ENCODE measurements at places on chromosomes 1 and 21.
A peak's percentile ranks its signal among the peaks of the same experiment; 100 is the strongest.

GRCh38 chr1:34844252-34844634 lies 15.3 kb downstream of the SMIM12 start:
- DNase-seq = no peak

GRCh38 chr1:235253219-235253962 lies 74.6 kb downstream of the ARID4B start:
- DNase-seq = peak; percentile 63

DNA sequence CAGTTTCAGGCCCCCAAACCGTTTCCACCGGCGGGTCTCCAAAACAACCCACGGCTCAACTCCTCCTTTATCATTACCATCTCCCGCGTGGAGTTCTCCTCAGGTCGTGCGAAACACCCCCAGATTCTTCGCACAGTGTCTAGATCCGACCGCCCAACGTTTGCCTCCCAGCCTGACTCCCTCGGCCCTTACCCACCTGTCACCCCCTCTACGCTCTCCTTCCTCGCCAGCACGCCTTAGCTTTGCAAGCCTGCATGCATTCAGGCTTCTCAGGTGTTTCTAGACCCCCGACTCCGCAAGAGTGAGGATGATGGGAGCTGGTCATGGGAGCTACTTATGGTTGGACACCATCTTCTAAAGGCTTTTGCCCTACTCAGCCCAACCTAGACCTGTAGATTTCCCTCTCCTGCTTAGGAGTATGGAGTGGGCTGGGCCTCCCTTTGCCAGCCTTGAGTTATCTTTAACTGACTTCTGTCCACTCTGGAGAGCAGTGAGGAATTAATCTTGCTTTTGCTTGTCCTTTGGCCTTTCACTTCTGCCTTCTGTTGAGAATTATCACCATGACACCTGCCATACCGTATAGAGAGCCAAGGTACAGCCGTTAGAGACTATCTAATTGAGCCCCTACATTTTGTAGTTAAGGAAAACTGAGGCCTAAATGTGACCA lies 865 bp downstream of the ATP5IF1 start:
- no peak for DNase-seq

DNA sequence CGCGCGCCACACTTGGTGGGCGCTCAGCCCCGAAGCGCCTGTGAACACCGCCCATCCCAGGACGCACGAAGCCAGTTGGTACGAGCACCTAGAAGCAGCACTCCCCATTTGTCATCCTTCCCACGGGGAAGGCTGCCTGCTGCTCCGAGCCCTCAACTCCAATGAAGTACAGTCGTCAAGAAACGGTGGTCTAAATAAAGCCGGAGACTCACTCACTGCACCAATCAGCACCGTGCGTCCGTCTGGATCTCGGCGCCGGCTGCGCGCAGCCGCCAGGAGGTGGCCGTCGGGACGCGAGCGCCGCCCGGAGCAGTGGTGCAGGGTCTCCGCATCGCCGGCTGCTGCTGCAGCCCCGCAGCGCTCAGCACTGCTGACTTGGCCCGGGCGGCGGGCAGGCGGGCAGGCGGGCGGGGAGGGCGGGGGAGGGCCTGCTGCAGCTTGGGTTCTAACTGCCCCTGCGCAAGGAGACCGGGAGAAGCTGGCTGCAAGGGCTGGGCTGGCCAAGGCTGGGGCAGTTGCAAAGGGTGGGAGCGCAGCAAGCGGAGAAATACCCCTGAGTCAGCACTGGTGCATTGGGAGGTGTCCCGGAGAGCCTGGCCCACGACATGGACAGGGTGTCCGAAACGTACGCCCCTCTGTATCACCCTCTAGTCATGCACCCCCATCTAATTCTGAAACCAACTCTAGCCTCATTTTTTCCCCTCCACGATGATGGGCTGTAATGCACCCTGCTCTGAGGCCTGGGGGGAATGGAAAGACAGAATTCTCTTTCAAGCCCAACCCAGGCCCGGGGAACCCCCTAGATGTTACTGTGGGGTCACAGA lies 35.8 kb upstream of the H6PD start:
- no peak for DNase-seq

- DNase-seq = no peak
Measured at GRCh38 chr1:211088156-211088555, 45.8 kb downstream of the KCNH1 start.

- peak; percentile 40 for DNase-seq
Measured at GRCh38 chr1:92315766-92316599, 17.1 kb downstream of the RPAP2 start.

- DNase-seq = no peak
Measured at GRCh38 chr1:182715531-182715930, 31.1 kb upstream of the RGS8 start.

GRCh38 chr1:196723325-196724185 lies 51.1 kb upstream of the CFHR3 start:
- DNase-seq = peak; percentile 44

DNA sequence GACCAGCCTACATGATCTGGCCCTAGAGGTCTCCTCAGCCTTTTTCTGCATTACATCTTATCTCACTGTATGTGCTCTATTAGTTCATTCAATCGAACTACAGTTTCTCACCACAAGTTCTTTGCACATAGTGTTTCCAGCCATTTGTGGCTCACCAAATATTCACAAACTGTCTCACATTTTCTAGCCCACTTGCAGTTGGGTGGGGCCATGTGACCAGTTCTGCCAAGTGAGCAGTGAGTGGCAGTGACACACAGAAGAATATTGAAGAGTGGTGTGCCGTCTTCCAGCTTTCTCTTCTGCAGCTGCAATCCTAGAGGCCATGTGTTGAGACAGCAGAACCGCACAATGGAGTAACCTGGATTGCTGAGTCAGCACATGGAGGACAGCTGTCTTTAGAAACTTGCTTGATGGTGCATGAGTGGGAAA lies 103.2 kb upstream of the ZNF644 start:
- peak; percentile 84 for DNase-seq

DNA sequence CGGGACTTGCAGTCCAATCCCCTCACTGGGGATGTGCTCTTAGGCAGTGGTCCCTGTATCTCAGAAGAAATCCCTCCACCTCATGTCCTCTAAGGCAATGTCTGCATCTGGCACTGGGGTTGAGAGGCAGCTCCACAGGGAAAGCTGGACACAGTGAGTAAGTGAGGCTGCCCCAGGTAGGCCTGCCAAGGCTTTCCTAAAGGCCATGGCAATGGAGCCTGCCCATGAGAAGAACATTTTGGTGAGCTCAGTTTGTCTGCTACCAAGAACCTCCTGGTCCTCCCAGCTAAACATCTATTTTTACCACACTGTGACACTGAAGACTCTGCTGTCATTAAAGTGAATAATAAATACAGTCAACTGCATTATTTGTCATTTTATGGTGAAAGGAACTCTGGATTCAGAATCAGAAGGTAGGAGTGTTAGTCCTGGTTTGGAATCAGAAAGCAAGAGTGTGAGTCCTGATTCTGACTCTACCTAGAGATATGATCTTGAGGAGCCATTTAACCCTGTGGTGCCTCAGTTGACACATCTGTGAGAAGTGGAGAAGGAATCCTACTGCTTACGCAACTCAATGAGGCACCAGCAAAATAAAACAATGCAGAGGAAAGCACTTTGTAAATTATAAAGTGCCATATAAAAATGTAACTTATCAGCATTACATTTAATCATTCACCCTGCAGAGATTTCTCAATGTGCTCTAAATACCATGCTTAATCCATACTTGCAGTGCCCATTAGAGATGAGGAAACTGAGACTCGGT lies 41.0 kb downstream of the TBX15 start:
- DNase-seq = no peak

DNA sequence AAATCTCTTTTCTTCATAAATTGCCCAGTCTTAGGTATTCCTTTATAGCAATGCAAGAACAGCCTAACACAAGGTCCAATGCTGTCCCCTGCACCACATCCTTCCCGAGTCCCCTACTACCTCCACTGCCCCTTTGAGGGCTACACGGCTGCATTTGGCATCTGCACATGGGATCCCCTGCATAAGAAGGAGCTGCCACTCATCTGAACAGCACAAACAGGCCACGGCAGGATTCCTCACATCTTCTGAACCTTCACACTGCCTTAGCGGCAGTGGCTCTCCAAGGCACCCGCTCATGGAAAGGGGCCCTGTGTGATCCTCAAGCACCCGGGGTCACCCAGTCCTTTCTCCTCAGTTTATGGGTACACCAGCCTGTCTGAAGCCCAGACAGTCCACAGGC lies 29.2 kb upstream of the BACE2 start:
- no peak for DNase-seq

GRCh38 chr1:40224040-40224439 lies 23.7 kb upstream of the TMCO2 start:
- DNase-seq = peak; percentile 76

DNA sequence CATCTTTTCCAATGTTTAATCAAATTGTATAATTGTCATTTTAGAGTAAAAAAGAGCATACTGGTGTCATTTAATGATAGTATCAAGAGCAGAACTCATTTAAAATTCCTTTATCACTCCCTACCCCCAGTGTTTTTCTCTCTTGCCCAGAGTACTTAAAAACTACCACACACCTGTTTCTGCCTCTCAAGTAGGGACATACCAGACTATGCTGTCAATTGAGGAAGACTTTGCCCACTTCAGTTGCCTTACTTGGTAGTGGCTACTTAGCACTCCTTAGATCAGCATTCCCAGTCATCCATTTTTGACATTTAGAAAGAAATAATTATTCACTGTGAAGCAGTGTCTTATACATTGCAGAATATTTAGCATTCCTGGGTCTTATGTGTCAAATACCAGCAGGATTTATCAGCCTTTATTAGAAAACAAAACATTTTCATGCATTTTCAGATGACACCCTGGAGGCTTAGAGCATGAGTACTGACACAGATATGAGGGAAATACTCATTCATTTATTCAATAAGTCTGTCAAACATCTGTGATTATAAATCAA lies 127.5 kb upstream of the RGS1 start:
- no peak for DNase-seq

DNA sequence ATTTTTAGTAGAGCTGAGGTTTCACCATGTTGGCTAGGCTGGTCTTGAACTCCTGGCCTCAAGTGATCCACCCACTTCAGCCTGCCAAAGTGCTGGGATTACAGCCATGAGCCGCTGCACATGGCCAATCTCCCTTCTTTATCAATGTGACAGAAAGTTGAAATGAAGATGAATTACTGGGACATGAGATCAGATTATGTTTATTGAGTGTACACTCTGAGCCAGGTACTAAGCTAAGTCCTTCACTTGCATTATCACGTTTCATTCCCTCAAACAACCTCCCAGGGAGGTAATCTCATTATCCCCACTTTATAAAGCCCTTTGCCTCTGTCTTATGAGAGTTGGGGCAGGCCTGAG lies 6.3 kb upstream of the CHI3L2 start:
- no peak for DNase-seq

- no peak for DNase-seq
Measured at GRCh38 chr1:154862907-154863306, 7.2 kb downstream of the KCNN3 start.

DNA sequence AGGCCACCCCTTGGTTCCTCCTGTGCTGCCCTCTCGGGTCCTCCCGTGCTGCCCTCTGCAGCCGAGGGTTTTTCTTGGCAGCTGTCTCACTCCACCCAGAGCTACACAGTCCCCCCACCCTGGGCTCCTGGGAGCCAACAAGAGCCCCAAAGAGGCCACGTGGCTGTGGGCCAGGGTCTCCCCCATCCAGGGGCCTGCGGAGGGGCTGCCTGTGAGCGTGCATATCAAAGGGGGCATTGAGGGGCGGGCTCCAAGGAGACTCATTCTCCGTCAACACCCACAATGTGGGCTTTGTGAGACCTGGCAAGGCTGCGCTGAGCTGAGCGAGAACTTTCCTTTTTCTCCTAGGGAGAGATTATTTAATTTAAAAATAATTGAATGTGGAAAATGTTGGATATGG lies 108.7 kb upstream of the ARHGEF16 start:
- DNase-seq = no peak

- DNase-seq = peak; percentile 52
Measured at GRCh38 chr1:247110627-247111258, 6.6 kb upstream of the ZNF669 start.

GRCh38 chr1:187203257-187203656 lies 374.5 kb downstream of the PLA2G4A start:
- DNase-seq = no peak

DNA sequence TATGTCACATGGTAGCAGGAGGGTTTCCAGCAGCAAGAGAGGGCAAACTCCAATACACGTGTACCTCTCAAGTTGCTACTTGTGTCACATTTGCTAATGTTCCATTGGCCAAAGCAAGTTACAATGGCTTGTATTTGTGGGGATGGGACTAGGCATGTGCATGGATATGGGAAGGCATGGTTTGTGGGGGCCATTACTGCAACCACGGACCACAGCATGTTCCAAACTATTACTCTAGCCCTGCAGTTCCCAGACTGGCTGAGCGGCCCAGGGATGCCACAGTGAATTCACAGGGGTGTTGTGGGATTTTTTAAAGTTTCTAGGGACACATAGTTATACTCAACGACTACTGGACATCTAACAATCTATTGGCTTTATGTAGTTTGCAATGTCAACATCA lies 133.1 kb downstream of the GIPC2 start:
- no peak for DNase-seq

DNA sequence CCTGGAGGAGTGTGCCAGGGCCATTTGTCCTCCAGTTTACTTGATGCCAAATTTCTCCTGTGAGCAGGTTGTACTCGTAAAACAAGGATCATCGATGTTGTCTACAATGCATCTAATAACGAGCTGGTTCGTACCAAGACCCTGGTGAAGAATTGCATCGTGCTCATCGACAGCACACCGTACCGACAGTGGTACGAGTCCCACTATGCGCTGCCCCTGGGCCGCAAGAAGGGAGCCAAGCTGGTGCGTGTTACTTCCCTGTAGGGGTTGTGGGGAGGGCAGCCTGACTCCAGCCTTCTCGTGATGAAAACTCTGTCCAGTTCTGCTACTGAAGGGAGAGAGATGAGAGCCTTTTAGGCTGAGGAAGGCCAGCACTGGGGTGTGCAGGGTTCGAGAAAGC lies 2.2 kb downstream of the RPS8 start:
- no peak for DNase-seq

DNA sequence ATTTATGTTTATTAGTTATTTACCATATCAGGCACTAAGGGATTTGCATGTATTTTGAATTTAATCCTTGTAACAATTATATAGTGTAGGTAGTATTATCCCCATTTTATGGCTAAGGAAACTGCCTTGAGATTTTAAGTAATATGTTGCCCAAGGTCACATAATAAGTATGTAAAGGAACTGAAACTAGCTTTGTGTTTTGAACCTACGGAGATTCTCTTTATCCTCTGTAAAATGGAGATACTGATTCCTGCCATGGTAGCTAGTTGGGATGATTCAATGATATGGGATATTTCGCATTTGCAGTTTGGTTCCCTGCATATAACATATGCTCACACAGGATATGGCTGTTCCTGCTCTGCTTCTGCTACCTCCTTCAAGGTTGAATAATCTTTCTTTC lies 144.3 kb downstream of the ST6GALNAC3 start:
- DNase-seq = no peak

- no peak for DNase-seq
Measured at GRCh38 chr1:152880316-152880715, 2.2 kb downstream of the SMCP start.

All from activated CD4-positive, alpha-beta T cell treated with anti-CD3 and anti-CD28 coated beads, Interleukin-2, Interleukin-4, amounts not matched to agents 100 ng/mL and 50 ng/mL, durations not matched to agents 16 hours and 8 hours (primary cell).